ENCODE measurements at places on chromosomes 1 and 21.

DNA sequence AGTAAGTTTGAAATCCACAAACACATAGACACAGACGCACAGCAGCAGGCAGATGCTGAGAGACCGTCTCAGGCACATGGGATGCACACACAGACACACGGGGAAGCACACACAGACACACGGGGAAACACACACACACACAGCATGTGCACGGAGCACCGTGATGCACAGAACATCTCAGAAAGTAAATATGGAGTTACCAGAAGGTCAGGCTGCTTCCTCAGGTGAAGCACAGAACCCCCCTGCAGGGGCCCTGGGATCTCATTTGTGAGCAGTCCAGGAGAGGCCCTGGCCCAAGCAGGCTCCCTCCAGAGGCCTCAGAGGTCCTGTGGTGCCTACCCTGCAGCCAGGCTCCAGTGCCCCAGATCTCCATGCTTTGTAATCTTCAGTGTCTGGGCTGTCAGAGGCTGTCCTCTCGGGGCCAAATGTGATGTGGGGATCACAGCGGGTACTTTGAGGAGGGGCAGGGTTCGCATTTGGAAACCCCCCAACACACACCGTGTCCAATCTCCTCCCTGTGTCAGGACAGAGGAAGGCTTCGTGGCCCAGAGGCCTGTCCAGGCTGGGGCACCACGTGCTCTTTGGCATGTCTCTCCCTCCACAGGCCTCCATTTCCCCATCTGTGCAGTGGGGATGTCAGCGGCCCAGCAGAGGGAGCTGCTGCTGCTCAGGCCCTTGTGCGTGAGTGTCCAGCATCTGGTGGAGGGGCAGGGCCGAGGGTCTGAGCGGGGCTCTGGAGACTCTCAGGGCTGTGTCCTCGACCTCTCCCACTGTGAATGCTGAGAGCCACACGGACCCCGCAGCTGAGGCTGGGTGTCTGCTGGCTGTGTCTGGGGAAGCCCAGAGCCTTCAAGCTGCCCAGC lies 23.0 kb upstream of the PRSS38 start:
- DNase-seq, result no peak

GRCh38 chr1:84598846-84599741 lies 24.9 kb upstream of the CTBS start:
- no peak for DNase-seq

- no peak for DNase-seq
Observed at GRCh38 chr1:176119549-176119948, 87.5 kb downstream of the COP1 start.

DNA sequence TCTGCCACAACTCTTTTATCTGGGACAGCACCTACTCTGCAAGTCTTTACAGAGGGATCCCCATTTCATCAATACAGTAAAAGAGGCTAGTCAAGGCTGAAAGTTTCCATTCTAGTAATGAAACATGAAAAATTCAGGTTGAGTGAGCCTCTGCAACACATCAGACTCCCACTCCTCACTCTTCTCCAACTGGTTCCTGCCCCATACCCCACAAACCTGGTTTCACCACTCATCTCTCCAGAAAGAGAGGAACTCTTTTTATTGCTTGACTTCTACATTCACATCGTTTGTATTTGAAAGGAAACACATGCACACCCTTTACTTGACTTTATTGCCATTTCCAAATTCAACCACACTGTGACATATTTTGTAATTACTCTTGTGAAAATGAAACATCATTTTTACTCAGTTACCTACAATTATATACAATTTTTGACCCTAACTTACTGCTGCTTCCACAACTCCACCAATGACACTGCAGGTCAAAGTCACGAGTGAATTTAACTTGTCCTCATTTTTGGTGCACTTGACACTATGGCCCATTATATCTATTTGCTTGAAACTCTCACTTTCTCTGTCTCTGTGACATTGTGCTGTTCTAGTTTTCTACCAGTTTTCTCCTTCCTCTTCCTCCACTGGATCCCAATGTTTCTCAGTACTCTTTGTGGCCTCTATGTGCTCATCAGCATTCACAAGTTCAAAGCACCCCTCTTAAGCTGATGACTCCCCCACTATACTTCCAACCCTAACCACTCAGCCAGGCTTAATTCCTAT lies 8.0 kb downstream of the STX6 start:
- no peak for DNase-seq

DNA sequence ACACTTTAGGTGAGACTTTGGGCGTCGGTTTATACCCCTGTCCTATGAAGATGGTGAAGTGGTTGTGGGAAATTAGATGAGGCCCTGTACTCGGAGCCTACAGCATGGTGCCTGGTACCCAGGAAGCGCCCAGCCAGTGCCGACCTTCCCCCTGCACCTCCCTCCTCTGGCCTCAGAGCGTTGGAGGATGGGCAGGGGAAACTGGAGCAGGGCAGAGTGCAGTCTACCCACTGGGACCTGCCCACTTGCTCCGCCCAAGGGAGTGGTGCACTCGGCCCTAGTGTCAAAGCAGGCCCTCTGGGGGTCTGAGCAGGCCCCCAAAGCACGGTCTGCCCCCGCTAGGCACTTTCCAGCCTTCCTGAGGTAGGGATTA lies 13.0 kb upstream of the TTC22 start:
- DNase-seq, result no peak

DNA sequence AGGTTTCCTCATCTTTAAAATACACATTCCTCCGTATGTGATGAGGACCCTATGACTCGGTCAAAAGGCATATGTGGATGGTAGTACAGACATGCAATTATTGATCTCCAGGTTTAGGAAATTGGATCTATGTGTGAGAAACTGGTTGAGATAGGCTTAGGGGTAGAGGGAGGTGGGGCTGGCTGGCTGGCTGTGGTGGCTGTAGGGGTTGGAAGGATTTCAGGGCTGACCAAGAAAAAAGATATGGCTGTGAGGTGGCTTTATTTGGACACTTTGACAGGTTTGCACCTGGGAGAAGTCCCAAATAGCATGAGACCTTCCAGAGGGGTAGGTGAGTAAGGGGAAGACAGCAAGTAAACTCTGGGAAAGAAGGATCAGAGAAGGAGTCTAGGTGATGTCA lies 39.6 kb upstream of the ADAM30 start:
- no peak for DNase-seq

DNA sequence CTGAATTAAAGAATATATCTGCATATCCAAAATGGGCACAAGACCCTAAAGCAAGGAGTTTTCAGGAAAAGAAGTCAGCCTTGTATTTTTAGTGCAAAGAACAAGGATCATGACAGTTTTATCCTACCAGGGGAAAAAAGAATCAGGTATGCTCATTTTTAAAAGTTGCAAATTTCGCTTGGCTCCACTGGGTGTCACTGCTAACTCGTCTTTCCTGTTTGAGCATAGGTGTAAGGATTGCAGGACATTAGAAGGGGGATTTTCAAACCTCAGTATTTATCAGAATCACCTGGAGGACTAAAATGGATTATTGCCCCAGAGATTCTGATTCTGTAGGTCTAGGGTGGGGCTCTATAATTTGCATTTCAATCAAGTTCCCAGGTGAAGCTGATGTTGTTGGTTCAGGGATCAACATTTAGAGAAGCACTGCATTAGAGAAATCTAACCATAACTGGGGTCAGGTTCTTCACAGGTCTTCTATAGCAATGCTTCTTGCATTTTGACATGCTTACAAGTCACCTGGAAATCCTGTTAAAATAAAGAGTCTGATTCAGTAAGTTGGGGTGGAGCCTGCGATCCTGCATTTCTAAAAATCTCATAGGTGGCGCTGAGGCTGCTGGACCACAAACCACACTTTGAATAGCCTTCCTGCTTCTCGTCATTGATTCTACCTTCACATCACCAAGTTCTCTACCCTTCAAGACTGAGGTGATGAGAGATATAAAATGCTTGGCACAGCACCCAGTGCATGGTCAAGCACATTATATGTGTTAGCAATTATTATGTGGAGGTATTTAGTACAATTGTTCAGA lies 39.6 kb downstream of the NUF2 start:
- DNase-seq, result no peak

DNA sequence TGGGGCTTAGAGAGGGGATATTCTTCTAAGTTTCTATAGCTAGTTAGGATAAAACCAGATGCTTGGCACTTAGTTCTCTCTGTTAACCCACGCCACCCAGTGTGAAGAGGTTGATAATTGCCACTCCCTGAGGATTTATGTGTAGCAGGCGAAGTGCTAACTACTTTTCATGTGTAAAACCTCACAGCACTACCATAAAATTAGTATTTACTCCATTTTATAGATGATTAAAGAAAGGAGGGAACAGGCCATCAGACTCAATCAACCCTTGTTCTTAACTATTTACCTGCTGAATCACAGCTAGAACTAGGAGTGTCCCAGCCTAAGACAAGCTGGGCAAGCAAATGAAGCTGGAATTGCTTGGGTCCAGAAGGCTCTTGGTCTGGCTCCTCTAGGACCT lies 8.9 kb downstream of the LIN28A start:
- no peak for DNase-seq

DNA sequence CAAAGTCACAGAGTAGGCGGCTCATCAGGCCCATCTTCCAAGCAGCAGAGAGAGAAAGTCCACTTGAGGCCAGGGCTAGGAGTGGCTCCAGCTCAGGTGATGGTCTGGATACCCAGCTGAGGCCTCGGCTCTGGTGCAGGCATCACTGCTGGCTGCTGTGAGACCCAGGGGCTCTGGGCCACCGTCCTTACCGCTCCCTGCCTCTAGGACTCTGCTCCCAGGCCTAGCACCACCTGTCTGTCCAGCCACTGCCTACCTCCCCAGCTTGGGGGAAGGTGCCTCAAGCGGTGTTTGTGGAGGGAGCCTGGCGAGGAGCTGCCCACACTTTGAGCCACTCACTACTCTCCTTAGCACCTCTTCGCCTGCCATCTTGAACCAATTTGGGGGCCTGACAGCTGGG lies 57.9 kb downstream of the DMRTB1 start:
- no peak for DNase-seq

- DNase-seq, result no peak
Observed at GRCh38 chr1:179598631-179599030, 7.0 kb downstream of the TDRD5 start.

GRCh38 chr21:14541841-14542490 lies 4.1 kb downstream of the SAMSN1 start:
- no peak for DNase-seq

GRCh38 chr1:185207170-185207569 lies 50.2 kb downstream of the SWT1 start:
- DNase-seq, result no peak

GRCh38 chr1:54543729-54544496 lies 4.1 kb upstream of the ACOT11 start:
- DNase-seq, result no peak

DNA sequence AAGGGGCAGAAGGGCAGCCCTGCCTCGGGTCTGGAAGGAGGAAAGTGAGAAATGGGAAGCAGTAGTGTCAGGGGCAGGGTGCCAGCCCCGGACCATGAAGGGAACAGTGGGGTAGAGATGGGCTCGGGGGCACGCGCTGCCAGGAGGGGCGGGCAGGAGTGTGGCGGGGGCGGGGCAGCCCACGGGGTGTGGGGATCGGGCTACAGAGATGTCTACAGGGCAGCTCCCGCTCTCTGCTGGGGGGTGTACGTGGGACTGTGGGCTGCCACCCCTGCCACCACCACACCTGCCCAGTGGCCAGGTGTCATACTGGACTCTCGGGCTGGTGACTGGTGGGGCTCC lies 7.4 kb downstream of the ARHGEF16 start:
- DNase-seq, result no peak

- no peak for DNase-seq
Observed at GRCh38 chr1:182680408-182680807, 4.0 kb downstream of the RGS8 start.

- no peak for DNase-seq
Observed at GRCh38 chr1:212189352-212189738, 95.9 kb upstream of the PPP2R5A start.

DNA sequence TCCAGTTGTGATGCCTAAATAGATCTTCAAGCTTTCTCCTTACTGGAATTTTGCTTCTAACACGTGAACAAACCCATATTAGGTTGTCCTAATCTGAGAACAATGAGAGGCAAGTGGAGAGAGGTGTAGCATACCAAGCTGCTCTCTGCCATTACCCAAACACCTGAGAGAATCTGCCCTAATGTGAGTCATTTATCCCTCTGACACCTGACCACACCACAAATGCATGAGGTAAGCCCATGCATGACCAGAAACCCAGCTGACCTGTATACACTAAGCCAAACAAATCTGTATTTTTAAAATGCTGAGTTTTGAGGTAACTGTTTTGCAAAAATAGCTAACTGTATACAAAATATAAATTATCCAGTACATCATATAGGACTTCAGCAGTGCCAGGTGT lies 1458.1 kb upstream of the B3GALT2 start:
- no peak for DNase-seq

- DNase-seq, result no peak
Observed at GRCh38 chr1:54274448-54274847, 74.5 kb downstream of the MRPL37 start.

GRCh38 chr1:153395136-153395685 lies 4.3 kb upstream of the S100A8 start:
- DNase-seq, result peak; percentile 5

GRCh38 chr21:31005019-31005418 lies 33.3 kb downstream of the KRTAP19-8 start:
- no peak for DNase-seq

DNA sequence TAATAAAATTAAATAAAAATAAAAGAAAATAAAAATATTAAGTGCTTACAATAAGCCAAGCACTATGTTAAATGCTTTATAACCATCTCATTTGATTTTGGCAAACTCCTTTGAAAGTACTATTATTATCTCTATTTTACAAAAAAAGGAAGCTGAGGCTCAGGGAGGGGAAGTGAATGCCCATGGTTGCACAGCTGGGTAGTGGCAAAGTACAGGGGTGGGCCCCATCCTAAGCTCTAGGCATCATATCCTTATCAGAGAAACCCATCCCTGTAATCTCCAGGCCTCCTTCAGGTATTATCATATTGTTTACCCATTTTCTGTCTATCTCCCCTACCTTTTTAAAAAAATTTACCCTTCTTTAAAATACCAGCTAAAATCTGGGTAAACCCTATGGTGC lies 2.3 kb upstream of the MED18 start:
- DNase-seq, result no peak

DNA sequence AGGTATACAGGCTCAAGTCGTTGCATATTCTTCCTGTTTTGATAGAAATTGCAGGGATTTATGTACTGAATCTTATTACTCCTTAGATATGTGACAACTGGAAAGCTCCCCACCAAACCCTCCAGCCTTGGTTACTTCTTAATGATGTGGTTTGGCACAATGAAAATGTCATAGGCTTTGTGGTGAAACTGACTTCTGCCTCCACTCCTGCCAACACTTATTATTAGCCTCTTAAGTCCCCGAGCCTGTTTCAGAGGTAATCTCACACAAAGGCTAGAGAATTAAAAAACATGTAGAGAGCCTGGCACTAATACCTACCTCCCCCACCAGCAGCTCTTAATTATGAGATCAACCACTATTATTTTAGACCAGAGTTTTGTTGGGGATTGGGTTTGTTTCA lies 4.2 kb downstream of the COX20 start:
- no peak for DNase-seq

DNA sequence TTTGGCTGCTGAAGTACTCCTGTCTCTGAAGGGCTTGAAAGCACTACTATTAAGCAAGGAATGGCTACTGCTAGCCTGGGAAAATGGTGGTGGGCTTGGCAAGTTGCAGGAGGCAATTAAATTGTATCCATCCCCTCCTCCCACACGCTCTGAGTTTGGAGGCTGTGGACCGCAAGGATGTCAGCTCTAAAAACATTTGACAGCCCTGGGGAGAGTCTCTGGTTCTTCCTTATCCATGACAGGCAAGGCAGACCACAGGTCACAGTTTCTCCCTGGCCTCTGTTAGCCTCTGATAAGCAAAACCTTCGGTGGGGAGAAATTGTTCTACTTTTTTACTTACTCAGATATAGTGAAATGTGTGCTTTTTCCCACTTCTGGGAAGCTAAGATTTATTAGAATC lies 46.6 kb downstream of the S1PR1 start:
- no peak for DNase-seq
